Vagina (tissue), 2 donors: ENCODE measurements at places on chromosomes 1 and 21.

DNA sequence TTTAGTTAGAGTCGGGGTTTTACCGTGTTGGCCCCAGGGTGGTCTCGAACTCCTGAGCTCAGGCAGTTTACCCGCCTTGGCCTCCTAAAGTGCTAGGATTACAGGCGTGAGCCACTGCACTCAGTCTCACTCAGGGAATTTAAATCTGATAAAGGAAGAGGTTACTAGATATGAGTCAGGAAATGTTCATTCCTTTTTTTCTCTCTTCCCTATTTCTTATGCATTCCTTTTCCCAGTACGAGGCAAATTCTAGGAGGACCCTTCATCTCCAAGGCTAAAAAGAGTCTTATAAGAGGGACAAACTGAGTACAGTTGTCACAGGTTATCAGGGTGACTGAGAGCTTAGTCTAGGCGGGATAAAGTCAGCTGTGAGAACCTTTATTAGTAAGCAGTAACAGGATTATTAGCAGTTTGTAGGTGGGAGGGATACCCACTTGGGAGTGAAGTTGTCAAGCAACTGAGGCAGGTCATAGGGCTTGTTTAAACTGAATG is 9.1 kb downstream of the MACF1 start:
- no peak for DNase-seq

- no peak for DNase-seq
Observed at GRCh38 chr1:215681041-215681440, 113.9 kb downstream of the KCTD3 start.

- no peak for DNase-seq
Observed at GRCh38 chr1:8643542-8644536, 173.6 kb downstream of the RERE start.

GRCh38 chr1:220642285-220642684 is 47.9 kb upstream of the C1orf115 start:
- no peak for DNase-seq
